Progenitor cell of endocrine pancreas (in vitro differentiated cells): ENCODE measurements at places on chromosomes 7 and 10.

- DNase-seq = peak; percentile 67
Measured at GRCh38 chr7:20330928-20331909, 519 bp downstream of the ITGB8 start.

GRCh38 chr7:74655768-74656440, 1.6 kb upstream of the GTF2I start:
- DNase-seq = no peak

DNA sequence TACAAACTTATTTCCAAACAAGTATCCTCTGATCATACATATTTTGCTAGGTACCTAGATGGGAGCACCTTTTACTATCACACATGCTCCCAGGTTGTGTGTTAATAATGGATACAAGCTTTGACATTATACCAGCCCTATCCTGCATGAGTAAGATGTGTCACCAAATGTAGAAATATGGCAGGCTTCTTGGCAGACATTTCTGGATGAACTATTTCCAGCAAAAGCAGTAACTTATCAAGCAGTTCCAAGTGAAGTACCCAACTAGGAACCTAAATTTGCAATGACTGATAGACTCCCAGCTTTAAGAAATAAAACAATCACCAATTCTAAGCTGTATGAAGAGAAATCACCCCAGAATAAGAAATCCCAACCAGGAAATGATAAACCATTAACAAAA, 103.7 kb upstream of the TMEM72 start:
- no peak for DNase-seq

- DNase-seq = no peak
Measured at GRCh38 chr10:6482737-6483357, 97.2 kb downstream of the PRKCQ start.

GRCh38 chr7:151891753-151892152, 14.8 kb upstream of the PRKAG2 start:
- no peak for DNase-seq

- no peak for DNase-seq
Measured at GRCh38 chr10:131591936-131592335, 280.4 kb upstream of the TCERG1L start.

DNA sequence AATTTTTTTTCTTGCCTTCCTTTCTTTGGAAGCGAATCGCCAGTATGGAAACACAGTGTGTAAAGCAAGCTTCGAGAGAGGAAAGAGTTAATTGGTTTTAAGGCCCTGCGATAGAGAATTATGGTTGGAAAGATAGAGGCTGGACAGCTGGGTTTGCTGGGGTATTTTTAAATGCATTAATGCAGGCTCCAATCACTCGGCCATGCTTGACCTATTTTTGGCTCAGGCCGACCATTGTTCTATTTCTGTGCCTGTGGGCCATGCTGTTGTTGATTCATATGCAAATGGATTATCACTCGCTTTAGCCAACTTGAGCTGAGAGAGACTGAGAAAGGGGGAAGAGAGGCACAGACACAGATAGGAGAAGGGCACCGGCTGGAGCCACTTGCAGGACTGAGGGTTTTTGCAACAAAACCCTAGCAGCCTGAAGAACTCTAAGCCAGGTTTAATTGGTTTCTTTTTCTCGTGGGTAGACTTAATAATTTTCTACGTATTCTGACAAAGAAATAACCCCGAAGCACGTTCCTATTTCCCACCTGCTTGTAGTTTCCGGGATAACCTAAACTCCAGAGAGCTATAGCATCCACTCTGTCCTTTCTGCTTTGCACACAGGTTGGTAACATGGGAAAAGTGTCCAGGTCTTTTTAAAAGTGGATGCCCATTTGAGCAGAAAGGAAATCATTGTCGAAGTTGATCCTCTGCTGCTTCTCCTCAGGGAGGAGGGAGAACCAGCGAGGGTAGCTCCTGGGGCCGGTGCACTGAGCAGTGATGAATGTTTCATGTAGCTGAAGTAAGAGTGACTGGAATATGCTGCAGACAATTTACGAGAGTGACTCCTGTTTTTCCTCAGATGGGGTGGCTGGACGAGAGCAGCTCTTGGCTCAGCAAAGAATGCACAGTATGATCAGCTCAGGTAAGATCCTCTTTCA, at the start of gene HDAC9:
TSS of gene HDAC9 (plus strand) at position 338 of the 929 bp plus-strand sequence. CDS start at position 892, 554 bp downstream.
- no peak for DNase-seq

DNA sequence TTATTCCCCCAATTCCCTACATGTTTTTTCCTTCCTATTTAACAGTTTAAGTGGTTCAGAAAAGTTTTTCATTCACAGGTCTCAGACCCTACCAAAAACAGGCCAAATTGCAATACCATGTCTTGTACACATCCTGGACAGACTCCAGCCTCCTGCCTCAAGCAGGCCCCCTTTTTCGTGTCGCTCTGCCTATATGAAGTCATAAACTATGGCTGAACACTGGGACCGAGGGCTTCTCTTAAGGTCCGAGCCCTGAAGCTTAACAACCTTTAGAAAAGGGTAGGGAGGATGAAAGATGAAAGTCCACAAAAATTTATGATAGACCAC, 1.4 kb downstream of the FBXW4 start:
- DNase-seq = no peak

DNA sequence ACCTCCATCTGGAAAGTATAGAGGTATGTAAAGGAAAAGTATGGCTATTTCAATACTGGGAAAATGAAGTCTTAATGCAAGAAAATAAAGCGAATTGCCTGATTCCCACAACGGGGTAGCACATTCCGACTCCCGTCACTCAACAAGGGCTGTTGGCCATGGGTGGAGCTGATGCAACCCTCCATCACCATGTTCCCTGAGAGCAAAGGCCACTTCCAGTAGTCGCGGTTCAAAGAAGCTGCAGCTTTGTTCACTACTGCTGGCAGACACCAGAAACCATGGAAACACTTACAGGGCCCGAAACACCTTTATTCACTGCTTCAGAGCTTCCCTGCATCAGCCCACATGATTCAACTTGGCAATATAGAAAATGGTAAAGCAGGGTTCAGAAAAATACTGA, 44.0 kb downstream of the TMEM26 start:
- DNase-seq = no peak

DNA sequence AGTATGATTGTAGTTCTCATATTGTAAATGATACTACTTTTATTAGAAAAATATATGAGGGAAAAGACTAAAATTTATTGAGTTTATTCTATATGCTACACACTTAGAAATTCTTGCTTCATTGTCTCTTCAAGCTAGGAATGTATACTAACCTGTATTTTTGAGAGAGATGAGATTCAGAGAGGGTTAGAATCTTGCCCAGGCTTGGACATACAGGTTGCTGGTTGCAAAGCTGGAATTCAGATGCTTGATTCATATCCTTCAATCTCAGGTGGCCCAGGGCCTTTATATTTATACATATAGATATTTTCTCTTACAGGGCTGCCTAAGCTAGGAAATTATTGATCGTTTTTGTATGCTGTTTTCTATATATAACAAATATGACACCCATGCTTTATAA, 324.2 kb downstream of the CDK14 start:
- DNase-seq = no peak

GRCh38 chr10:55224007-55224781, 423.2 kb upstream of the PCDH15 start:
- no peak for DNase-seq

- DNase-seq = no peak
Measured at GRCh38 chr7:25694699-25695098, 457.3 kb upstream of the NFE2L3 start.

- no peak for DNase-seq
Measured at GRCh38 chr7:1511444-1512422, 7.5 kb upstream of the INTS1 start.

- no peak for DNase-seq
Measured at GRCh38 chr10:69491611-69492010, 40.3 kb downstream of the TSPAN15 start.

DNA sequence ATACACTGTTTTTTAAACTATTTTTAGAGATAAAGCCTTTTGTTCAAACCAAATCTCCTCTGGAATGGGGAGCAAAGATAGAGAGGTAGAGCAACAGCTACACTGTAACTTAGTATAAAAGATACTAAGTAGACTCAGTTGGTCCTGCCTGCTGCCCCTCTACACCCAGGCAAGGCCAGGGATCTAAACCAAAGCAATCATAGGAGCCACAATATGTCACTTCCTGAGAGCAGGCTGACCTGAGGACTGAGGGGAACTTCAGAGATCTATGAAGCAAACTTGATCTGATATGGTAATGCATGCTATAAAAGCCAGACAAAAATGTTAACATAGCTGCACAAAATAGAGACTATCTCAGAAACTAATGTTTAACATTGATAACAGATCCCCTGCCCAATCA, 7.0 kb upstream of the TRDMT1 start:
- no peak for DNase-seq

DNA sequence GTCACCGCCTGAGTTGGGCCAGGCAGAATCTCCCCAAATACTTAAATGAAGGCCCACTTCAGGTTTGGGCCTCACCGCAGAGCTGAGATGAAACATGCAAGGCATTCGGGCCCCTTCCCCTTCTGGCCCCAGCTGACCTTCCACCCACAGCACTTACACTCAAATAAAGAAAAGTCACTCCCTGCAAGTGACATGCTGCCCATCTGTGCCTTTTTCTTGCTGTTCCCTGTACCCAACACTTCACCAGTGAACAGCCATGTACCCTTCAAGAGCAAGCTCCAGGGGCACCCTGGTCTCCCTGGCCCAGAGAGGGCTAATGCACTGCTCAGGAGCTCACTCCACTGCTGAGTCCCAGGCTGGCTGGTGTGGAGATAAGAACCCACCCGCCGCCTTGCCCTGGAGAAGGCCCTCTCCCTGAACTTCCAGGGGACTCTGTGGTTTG, 40.7 kb downstream of the ZCCHC24 start:
- DNase-seq = no peak

- no peak for DNase-seq
Measured at GRCh38 chr10:37732685-37733084, 124.7 kb downstream of the ZNF248 start.

DNA sequence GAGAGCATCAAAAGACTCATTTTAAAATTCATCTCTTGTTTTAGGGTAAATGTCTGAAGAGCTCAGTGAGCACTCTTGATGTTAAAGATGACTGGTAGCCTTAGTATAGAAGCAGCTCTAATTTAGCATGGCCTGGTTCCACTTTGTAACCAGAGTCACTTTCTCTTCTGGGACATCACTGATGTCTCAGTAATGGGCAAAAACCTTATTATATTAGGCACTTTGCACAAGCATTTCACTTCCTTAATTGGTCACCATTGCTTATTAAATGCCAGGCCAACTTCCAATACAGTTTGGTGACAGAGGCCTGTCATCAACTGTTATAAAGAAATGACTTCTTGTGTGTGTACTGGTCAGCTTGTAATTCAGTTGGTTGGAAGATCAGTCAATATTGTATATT, 53.0 kb downstream of the STEAP1B start:
- no peak for DNase-seq

DNA sequence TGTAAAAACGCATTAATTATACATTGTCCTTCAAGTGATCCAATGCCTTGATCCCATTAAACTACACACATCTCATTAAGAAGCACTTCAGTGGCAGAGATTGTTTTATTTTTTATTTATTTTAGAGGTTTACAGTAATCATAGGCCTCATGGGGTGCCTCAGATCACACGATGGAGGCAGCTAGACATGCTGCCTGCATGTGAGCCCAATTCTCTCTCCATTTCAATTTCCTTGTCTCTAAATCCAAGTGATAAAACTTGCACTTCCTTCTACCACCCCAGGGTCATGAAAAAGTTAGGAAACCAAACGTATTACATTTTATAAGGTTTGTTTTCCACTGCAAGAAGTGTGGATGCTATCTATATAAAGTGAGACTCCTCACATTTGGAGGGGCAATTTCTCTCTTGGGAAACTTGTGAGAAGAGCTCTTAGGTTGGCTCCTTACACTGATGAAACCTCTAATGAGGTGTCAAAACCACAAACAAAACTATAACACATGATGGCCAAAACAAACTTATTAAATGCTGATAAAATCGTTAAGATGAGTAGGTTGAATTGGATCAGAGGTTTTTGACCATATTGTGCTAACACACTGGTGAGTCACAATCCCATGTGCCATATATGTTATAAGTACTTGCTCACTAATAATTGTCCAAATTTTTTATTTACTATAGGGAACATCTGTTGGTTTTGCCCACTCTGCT, 22.3 kb upstream of the XPNPEP1 start:
- no peak for DNase-seq

GRCh38 chr10:88027570-88027969, 164.1 kb downstream of the PTEN start:
- DNase-seq = no peak

GRCh38 chr7:16590424-16590823, 55.1 kb downstream of the ANKMY2 start:
- no peak for DNase-seq

DNA sequence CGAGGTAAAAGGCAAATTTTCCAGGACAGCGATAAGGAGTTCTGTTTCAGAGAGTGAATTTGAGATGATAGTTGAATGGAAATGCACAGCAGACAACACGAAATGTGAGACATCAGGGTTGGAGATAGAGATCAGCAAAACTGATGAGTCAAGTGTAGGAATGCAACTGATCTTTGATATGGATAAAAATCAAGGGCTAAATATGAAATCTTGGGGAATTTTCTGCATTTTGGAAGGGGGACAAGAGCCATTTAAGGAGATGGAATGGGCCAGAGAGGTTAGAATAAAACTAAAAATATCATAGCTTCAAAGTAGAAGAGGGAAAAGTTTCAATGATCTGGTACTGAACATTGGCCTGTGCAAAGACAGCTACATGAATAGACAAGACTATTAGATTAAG, 11.5 kb downstream of the CISD1 start:
- no peak for DNase-seq

DNA sequence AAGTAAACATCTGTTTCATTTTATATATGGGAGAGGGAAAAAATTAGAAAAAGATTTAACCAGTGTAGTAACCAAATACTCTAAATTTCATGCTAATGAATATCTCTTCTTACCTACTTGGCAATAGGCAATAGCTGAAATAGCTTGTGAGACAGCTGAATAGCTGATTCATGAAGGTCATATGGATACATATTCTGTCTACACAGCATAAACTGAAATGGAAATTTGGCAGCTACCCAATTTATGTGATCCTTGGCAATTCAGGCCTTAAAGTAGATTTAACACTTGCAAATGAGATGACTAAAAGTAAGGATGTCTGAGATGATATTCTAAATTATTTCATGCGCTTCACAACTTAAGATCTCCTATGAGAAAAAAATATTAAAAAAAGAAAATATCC, 261.2 kb upstream of the SEMA3A start:
- DNase-seq = no peak

DNA sequence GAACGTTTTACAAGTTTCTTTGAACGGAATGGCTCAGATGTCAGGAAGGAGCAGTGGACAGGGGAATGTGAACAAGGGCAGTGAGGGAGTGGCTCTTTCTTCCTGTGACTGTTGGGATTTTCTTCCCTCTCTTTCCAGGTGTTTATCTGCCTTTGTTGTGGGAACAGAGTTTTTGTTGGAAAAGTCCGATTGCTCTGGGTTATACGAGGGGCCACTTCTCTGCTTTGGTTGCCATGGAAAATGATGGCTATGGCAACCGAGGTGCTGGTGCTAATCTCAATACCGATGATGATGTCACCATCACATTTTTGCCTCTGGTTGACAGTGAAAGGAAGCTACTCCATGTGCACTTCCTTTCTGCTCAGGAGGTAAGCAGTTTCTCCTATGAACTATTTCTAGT, 41.4 kb downstream of the ZRANB1 start:
- DNase-seq = no peak
